ENCODE measurements at places on chromosomes 5 and 9. TPM values are rescaled to one million over a fixed set of nuclear protein-coding genes. Genes with fewer than 3 reads are reported as not detected.

DNA sequence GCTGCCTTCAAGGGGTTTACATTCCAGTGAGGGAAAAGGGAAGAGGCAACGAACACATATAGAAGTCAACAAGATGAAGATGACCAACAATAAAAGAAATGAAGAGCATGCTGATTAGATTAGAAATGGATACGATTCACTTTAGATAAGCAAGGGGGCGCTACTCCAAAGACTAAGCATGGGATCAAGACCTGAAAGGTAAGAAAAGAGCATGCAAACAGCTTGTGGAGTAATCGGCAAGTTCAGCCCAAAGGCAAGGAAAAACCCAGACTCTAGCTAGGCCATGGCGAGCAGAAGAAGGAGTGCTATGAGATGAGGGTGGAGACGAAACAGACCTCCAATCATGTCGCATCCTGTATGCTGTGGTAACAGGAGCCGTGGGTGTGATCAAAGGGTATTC is 124.4 kb downstream of the FANCC start:
- DNase-seq, result no peak
- H3K4me3 ChIP-seq, result no peak overlapping the region

GRCh38 chr9:92965759-92966517 is 18.6 kb downstream of the FGD3 start:
- no peak for DNase-seq
- no peaks in the 10 kb centered on the region for H3K4me1 ChIP-seq
- H3K27me3 ChIP-seq, result no peaks in the 10 kb centered on the region
- H3K27ac ChIP-seq, result no peak overlapping the region
- no peaks in the 10 kb centered on the region for H3K36me3 ChIP-seq

- peaks cover 7% of the 10 kb centered on the region for H3K4me1 ChIP-seq
- H3K36me3 ChIP-seq, result no peaks in the 10 kb centered on the region
- no peak for DNase-seq
- no peaks in the 10 kb centered on the region for H3K27me3 ChIP-seq
- peak overlapping the region; percentile 98 for H3K27ac ChIP-seq
These were observed 5.6 kb upstream of the PURA start for GRCh38 chr5:140108093-140109017.

DNA sequence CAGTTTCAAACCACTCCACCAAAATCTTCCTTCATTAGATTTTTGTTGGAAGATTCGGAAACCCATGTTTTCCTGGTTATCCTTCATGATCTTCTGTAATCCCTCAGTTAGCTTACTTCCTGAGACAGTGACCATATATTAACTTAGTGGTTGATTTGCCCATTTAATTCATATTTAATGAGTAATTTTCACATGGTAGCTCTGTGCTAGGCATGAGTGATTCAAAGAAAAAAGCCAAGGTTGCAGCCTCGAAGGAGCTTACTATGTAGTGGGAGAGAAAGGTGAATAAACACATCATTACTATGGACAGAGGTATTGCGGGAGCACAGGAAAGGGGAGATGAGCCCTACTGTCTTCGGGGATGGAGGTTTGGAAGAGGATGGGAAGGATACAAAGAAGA is 158.5 kb downstream of the TLE1 start:
- no peaks in the 10 kb centered on the region for H3K36me3 ChIP-seq
- no peak for DNase-seq
- no peak overlapping the region for H3K27ac ChIP-seq
- H3K4me3 ChIP-seq, result no peak overlapping the region

- H3K27ac ChIP-seq, result no peak overlapping the region
- no peaks in the 10 kb centered on the region for H3K27me3 ChIP-seq
- no peak for DNase-seq
- no peak overlapping the region for H3K4me3 ChIP-seq
- no peaks in the 10 kb centered on the region for H3K4me1 ChIP-seq
- no peaks in the 10 kb centered on the region for H3K36me3 ChIP-seq
These were observed 25.0 kb upstream of the CEP78 start for GRCh38 chr9:78210841-78211301.

- H3K36me3 ChIP-seq, result no peaks in the 10 kb centered on the region
- no peaks in the 10 kb centered on the region for H3K27me3 ChIP-seq
- no peak overlapping the region for H3K4me3 ChIP-seq
- DNase-seq, result no peak
- H3K27ac ChIP-seq, result no peak overlapping the region
These were observed 214.8 kb upstream of the PIK3R1 start for GRCh38 chr5:68000805-68001204.

DNA sequence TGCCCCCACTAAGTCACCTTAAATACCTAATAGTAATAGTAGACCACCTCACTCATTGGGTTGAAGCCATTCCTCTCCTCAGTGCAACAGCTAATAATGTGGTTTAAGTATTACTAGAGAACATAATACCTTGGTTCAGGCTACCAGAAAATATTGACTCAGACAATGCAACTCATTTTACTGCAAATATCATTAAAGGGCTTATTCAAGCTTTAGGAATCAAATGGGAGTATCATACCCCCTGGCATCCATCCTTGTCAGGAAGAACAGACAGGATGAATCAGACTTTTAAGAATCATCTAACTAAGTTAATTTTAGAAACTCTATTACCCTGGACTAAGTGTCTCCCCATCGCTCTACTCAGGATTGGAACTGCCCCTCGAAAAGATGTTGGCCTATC is 6.8 kb upstream of the RNF180 start:
- no peak overlapping the region for H3K4me3 ChIP-seq
- H3K4me1 ChIP-seq, result no peaks in the 10 kb centered on the region
- no peaks in the 10 kb centered on the region for H3K27me3 ChIP-seq
- H3K36me3 ChIP-seq, result no peaks in the 10 kb centered on the region
- no peak overlapping the region for H3K27ac ChIP-seq

DNA sequence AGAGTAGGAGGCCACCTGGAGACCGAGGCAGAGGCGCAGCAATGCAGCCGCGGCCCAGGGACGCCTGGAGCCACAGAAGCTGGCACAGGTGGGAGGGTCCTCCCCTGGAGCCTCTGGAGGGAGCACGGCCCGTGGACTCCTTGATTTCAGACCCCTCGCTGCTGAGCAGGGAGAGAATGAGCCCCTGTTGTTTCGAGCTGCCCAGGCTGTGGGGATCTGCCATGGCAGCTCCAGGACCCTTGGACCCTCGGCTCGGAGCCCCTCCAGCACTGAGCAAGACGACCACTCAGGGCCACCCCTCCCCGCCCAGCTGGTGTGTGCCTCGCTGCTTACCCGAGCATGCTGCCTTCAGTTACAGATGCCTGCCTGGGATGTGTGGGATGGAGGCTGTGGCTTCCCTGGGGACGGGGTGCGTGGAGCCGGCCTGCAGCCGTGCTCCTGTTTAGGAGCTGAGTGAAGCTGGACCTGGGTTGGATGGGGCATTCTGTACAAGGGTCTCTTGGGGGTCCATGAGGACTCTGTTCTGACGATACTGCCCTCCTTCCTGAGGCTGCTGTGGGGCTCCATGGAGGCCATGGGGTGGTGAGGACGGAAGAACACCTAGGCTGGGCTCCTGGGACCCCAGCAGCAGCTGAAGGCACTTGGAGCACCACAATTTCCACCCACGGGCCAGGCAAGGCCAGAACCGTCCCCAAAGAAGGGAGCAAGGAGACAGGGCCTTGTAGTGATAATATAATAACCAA is 115.1 kb upstream of the LPCAT1 start:
- H3K36me3 ChIP-seq, result no peaks in the 10 kb centered on the region
- no peaks in the 10 kb centered on the region for H3K4me1 ChIP-seq
- H3K27me3 ChIP-seq, result peaks cover 2% of the 10 kb centered on the region
- H3K27ac ChIP-seq, result no peak overlapping the region
- H3K4me3 ChIP-seq, result no peak overlapping the region

GRCh38 chr5:123285122-123286023 is 137.8 kb downstream of the CEP120 start:
- H3K4me3 ChIP-seq, result no peak overlapping the region
- H3K36me3 ChIP-seq, result no peaks in the 10 kb centered on the region
- H3K4me1 ChIP-seq, result no peaks in the 10 kb centered on the region
- no peaks in the 10 kb centered on the region for H3K27me3 ChIP-seq
- no peak overlapping the region for H3K27ac ChIP-seq

DNA sequence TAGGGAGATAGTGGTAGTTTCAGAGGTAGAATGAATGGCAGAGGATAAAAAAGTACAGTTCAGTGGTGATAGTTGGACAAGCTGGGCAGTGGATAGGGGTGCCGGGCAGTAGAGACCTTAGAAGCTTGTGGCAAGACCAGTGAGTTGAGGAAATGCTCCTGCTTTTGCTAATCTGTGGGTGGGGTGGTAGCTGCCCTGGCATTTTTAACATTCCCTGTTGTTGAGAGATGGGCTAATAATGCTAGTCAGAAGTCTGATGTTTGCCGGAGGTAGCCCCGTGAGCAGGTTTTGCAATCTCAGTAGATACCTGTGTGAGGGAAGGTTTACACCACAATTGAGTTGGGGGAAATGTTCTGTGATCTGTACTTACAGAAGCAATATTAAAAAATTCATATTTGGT is 91.1 kb downstream of the TRIO start:
- H3K27me3 ChIP-seq, result no peaks in the 10 kb centered on the region
- no peaks in the 10 kb centered on the region for H3K36me3 ChIP-seq
- no peak overlapping the region for H3K4me3 ChIP-seq
- H3K27ac ChIP-seq, result no peak overlapping the region

GRCh38 chr5:116273448-116274242 is 188.8 kb downstream of the COMMD10 start:
- no peaks in the 10 kb centered on the region for H3K27me3 ChIP-seq
- no peaks in the 10 kb centered on the region for H3K4me1 ChIP-seq
- H3K4me3 ChIP-seq, result no peak overlapping the region
- no peaks in the 10 kb centered on the region for H3K36me3 ChIP-seq
- no peak for DNase-seq

DNA sequence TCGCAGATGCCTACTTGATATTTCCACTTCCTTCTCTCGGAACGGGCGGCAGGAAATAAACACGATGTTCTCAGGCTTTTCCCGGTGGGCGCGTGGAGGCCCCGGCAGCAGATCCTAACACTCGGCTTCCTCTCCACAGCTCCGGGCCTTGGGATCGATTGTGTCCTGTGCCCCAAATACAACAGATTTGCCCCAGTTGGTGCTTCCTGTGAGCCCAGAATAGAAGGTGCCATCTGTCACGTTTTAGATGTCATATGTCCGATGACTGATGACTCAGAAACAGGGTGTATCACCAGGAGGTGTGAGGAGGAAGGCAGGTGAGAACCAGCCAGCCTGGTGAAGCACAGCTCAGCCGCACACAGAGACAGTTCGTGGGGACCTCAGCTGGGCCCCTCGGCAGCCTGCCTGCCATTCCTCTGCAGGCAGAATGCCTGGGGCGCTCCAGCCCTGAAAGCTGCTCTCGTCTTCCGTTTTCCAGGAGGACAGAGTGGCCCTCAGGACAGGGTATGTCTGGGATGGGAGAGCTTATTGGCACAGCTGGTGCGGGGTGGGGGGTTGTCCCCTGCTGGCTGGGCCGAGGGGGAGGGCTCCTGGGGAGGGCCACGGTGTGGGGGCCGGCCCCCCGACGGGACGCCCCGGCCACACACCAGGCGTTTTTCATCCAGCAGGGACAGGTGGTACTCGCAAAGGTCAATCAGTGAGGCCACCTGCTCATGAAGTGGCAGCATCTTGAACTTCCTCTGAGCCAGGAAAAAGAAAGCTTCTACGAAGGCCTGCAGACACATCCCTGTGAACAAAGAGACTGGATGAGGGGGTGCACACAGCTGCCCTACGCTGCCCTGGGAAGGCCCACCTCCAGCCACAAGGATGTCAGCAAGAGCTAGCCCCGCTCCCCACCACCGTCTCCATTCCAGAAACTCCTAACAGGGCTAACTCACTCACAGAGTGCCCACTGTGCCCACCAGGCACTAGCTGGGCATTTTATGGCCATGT is 171.0 kb downstream of the DAB2IP start:
- no peak overlapping the region for H3K4me3 ChIP-seq
- H3K27me3 ChIP-seq, result no peaks in the 10 kb centered on the region
- H3K27ac ChIP-seq, result no peak overlapping the region

DNA sequence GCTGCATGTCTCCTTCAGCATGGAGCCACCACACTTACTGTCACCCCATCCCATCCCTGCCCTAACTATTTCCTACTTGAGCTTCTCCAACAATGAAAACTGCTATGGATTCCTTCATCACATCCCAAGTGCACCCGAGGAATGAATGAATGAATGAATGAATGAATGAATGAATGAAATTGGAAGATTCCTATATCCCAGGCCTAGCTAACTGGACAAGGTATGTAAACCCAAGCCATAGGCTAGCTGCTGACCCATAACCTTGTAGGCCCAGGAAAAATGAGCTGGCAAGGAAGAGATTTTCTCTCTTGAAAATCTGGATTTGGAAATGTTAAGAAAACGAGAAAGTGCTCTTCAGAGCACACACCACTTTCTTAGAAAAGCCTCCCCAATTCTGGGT is 97.4 kb downstream of the GABBR2 start:
- H3K4me3 ChIP-seq, result no peak overlapping the region
- no peak overlapping the region for H3K27ac ChIP-seq
- no peak for DNase-seq
- no peaks in the 10 kb centered on the region for H3K4me1 ChIP-seq

DNA sequence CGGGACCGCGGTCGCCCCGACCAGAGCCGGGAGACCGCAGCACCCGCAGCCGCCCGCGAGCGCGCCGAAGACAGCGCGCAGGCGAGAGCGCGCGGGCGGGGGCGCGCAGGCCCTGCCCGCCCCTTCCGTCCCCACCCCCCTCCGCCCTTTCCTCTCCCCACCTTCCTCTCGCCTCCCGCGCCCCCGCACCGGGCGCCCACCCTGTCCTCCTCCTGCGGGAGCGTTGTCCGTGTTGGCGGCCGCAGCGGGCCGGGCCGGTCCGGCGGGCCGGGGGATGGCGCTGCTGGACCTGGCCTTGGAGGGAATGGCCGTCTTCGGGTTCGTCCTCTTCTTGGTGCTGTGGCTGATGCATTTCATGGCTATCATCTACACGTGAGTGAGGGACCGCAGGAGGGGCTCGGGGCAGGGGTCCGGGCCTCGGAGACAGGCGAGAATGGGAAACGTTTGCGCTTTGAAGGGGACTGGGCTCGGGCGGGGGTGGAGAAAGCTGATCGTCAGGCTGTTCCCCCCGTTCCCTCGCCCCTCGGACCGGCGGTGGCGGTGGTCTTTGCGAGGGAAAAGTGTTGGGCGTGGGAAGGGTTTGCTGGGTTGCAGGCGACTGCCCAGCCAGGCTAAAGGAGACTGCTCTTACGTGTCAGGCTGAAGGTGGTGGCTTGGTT is 457 bp downstream of the UGCG start:
- H3K4me3 ChIP-seq, result peak overlapping the region; percentile 98
- H3K36me3 ChIP-seq, result no peaks in the 10 kb centered on the region
- H3K27me3 ChIP-seq, result no peaks in the 10 kb centered on the region
- peak; percentile 56 for DNase-seq
- peak overlapping the region; percentile 95 for H3K27ac ChIP-seq

- H3K27ac ChIP-seq, result no peak overlapping the region
- no peak overlapping the region for H3K4me3 ChIP-seq
- no peaks in the 10 kb centered on the region for H3K36me3 ChIP-seq
- H3K27me3 ChIP-seq, result no peaks in the 10 kb centered on the region
- H3K4me1 ChIP-seq, result no peaks in the 10 kb centered on the region
These were observed 191.3 kb upstream of the PRDM9 start for GRCh38 chr5:23316060-23316591.

NOXA1 gene
- 7.5 TPM for total RNA-seq

SQSTM1 gene
- total RNA-seq, result 527 TPM

CRB2 gene
- total RNA-seq, result 1.7 TPM

ADAMTS16 gene
- total RNA-seq, result not detected

CARTPT gene
- total RNA-seq, result 5.9 TPM

LCN1 gene
- total RNA-seq, result not detected

CDX1 gene
- 3.2 TPM for total RNA-seq

LIX1 gene
- total RNA-seq, result 0.97 TPM

ANKRA2 gene
- total RNA-seq, result 36.5 TPM

PRDM9 gene
- total RNA-seq, result 4.7 TPM

NIM1K gene
- total RNA-seq, result not detected
